ENCODE measurements at places on chromosomes 13 and 19.

- DNase-seq: no peak
These were observed 14.7 kb downstream of the B3GLCT start for GRCh38 chr13:31214435-31214834.

DNA sequence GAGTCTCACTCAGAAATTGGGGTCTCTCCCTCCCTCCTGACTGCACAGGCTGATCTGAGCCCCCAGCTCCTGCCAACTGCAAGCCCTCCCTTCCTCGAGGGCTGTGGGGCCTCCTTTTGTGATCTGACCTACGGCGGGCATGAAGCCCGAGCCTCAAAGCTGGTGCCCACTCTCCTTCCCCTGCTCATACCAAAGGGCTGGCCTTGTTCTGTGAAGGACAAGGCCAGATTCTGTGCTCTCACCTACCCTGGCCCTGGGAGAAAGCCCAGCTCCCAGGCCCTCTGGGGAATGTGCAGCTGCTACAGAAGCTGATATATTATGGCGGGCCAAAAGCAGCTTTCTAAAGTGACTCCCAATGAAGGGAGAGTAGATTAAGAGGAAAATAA is 9.0 kb upstream of the ECH1 start:
- no peak for DNase-seq

DNA sequence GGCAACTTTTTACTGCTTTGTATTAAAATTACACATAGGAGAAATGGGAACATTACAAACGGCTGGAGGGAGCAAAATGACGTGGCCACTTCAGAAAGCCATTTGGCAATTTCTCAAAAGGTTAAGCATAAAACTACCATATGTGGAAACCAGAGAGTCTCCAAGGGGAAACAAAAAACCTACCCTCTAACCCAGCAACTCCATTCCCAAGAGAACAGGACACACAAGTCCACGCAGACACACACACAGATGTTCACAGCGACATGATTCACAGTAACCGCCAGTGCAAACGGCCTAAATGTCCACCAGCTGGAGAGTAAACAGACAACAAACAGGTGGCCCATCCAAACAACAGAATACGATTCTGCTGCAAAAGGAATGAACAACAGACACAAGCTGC is 37.2 kb downstream of the STK24 start:
- no peak for DNase-seq

- peak; percentile 11 for DNase-seq
These were observed 618 bp downstream of the TMEM38A start for GRCh38 chr19:16661480-16662034.

DNA sequence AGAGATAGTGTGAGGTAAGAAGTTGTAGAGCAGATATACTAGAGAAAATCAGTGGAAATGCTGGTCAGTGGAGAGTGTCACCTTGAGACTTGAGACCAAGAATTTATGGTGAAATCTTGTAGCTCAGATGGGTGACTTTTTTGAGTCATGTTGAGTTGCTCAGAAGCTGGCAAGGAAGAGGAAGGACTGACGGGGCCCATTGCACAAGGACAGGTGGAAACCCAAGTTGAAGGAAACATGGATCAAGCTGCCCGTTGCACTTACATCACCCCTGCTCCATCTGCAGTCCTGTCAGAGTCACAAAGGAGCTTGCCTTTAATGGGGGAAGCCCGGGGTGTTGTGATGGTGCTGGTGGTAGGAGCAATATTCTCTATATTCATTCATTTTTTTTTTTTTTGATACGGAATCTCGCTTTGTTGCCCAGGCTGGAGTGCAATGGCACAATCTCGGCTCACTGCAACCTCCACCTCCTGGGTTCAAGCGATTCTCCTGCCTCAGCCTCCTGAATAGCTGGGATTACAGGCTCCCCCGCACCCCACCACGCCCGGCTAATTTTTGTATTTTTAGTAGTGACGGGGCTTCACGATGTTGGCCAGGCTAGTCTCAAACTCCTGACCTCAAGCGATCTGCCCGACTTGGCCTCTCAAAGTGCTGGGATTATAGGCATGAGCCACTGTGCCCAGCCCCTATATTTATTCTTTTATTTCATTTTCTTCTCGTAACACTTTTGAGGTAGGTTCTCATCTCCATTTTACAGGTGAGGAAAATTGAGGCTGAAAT is 27.4 kb downstream of the UBAC2 start:
- DNase-seq: no peak

DNA sequence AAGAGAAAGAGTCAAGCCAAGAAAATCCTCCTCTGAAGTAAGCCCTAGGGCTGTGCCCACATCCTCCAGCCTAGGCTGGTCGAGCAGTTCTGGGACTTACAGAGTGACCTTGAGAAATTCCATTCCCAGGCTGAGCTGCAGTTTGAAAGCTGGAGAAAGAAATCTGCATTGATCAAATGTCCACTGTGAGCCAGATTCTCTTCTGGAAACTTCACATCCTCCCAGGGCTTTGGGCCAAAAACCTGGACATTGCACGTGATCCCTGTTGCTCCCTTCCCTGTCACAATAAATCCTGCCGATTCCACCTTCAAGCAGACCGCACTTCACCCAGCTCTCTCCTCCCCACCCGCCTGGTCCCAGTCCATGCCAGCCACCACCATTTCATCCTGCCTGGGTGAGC is 15.7 kb downstream of the TMEM143 start:
- DNase-seq: no peak

GRCh38 chr13:112852392-112852791 is 116.6 kb upstream of the MCF2L start:
- no peak for DNase-seq

DNA sequence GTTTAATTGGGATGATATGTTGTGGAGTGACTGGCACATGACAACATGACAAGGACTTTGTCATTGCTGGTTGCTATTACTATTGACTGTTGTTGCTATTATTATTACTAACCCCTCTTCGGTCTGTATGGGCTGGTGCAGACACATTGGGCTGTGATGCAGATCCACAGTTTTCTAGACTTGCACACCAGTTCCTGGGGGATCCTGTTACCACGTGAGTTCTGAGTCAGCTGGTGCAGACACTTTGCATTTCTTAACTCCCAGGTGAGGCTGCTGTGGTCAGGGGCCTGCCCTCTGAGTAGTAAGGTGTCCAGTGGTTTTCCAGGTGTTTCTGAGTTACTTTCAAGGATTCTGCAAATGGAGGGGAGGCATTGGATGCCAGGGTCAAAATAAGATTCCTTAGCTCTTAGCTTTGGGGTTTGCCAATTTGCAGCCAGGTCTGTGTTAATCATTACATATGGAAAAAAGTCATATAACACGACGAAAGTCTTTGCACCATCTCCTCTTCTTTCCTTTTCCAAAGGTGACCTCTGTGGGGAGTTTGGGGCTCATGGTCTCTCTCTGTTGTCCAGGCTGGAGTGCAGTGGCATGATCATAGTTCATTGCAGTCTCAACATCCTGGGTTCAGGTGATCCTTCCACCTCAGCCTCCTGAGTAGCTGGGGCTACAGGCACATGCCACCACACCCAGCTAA is 19.3 kb downstream of the BICRA start:
- DNase-seq: no peak

GRCh38 chr19:38915329-38916321 is 3.6 kb upstream of the CCER2 start:
- no peak for DNase-seq

DNA sequence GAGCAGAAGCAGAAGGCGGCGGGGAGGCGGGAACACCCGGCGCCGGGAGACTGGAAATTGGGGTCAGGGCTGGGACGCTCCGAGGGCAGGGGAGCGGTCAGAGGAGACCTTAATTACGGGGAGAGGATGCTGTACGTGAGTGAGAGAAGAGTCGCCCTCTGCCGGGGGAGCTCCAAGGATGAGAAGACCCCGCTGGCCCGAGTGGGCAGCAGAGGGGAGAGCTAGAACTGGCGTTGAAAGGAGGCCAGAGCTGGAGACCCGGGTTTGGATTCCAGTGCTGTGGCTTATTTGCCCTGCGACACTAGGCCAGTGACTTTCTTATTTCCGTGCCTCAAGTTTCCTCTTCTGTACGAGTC is 536 bp downstream of the FAM32A start:
- peak; percentile 67 for DNase-seq

DNA sequence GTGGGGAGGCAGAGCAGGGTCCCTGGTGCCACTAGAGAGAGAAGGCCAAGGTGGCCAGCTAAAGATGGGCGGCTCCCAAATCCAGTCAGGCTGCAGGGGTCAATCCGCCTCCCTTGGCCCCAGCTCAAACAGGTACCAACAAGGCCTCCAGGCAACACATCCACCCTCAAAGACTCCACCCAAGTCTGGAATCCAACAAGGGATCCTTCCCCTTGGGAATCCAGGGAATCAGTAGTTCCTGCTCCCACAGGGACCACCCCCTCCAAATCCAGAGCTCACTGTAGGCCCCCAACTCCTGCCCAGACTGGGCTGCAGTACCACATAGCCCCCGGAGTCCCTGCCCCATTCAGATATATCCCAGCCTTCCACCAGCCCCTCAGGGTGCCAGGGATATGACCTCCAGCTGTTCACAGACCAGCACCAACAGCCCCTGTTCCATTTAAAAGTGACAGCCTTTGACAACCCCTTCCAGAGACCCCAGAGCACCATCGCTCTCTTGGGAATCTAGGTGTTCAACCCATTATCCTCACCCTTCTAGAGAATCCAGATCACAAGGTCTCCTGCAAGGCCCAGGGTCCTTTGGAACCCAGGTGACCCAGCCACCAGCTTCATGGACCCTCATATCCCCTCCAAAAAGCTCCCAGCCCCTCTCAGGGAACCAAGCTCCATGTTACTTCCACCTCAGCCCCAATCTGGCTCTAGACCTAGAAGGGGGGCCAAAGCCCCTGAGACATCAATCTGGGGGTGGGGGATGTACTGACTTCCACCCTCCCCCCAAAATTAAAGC is 3.2 kb downstream of the ERF start:
- DNase-seq: no peak

DNA sequence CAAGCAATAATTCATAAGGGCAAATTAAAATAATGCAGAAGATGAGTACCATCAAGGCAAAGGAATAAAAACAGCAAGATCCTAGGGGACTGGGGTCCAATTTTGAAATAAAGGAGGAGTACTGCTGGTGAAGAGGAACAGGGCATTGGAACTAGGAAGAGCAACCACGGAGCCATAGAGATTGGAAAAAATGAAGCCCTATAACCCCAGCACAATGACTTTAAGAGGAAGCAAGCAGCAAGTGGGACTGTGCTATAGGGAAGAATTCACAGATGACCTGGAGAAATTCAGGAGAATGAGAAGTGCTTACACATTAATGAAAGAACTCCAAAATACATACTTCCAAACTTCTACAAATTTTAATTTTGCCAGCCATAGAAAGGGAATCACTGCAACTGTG is 44.9 kb upstream of the ITM2B start:
- no peak for DNase-seq
